Activated CD4-positive, alpha-beta T cell treated with anti-CD3 and anti-CD28 coated beads for 36 hours (primary cell): ENCODE measurements at places on chromosomes 4 and X.

DNA sequence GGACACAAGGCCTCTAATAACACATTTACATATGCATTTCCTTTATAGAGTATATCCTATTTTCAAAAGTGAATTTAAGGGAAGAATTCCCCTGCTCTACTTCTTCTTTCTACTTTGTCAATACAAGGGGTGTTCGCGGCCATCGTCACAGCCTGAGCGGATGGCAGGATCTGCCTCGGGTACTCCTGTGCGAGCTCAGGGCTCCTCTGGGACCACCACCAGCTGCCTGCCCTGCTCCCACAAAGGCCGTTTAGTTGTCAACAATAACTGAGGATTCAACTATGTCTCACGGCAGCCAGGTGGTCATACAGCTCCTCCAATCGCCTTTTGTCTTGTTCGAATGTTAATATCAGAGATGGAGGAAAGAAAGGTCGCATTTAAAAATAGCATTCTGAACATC is 228.2 kb upstream of the TENM3 start:
- no peak for DNase-seq

DNA sequence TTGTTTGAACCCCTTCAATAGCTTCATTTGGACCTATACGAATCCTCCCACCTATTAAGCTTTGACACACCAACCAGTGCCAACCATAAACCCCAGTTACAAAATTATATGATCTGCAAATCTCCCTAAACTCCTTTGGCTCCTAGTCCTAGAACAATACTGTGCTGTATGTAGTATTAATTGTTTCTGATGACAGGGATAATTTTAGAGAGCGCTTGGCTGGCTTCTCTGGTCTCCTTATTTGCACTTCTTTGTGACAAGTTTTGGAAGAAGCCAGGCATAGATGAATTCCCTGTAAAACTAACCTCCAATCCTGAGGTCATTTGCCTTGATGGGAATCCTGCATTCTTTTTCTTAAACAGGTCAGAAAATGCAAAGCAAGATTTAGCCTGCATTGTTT is 433.0 kb downstream of the PPARGC1A start:
- DNase-seq = no peak

- DNase-seq = no peak
Measured at GRCh38 chr4:78477276-78477675, 74.3 kb upstream of the ANXA3 start.

GRCh38 chr4:8328866-8329559 is 59.5 kb downstream of the HTRA3 start:
- DNase-seq = no peak

- peak; percentile 46 for DNase-seq
Measured at GRCh38 chrX:71992711-71993110, 82.1 kb downstream of the NHSL2 start.

DNA sequence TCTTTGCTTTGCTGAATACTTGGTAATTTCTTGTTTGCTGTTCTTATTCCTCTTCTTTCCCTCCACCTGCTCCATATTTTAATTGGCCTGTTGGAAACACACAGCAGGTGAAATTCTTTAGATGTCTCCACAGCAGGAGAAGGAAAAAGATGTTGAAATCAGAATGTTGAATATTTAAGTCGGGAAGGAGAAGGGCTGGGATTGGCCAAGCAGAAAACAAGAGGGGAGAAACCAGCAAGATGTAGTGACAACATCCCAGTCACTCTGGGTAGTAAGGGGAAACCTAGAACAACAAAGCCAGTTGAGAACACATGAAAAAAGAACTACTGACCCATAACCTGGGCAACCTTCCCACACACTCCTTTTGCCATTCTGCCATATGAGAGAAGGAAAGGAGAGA is 37.3 kb upstream of the STAG2 start:
- DNase-seq = no peak

DNA sequence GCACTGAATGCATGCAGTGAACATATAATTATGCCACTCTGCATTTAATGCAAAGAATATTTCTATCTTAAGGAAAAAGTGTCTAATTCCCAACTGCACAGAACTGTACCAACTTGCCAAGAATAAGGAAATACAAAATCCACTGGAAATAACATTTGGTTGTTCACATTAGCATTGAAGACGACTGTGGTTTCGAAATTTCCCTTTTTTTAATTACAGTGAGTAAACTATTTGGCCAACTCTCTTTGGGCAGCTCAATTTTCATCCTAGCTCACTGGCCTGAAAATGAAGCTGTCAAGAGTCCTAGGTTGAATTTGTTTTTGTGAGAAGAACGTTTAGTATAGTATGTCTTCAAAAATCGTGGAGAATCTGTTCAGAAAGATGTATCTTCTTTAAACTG is 81.6 kb upstream of the MID1 start:
- DNase-seq = no peak

DNA sequence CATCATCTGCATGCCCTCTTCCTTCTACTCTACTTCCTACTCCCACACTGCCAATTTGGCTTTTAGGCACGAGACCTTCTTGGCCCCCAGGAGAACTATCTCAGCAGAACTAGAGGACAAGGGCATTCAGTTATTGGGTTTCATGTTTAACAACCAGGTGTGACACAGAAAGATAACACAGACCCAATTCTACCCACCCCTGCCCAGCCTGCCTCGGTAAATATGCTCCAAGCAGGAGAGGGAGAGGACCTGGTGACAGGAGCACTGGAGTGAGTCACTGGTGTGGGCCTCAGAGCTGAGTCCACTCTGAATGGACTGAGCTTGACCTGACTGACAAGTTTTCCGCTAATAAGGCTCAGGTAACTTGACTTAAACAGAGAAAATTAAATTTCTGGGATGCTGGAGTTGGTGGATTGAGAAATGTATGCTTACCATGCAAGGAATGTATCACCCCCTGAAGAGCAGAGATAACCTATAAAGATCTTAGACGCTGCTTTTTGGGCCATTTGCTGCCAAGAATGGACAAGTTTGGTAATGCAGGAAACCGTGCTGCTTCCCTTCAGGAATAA is 52.5 kb downstream of the CASP3 start:
- DNase-seq = no peak

DNA sequence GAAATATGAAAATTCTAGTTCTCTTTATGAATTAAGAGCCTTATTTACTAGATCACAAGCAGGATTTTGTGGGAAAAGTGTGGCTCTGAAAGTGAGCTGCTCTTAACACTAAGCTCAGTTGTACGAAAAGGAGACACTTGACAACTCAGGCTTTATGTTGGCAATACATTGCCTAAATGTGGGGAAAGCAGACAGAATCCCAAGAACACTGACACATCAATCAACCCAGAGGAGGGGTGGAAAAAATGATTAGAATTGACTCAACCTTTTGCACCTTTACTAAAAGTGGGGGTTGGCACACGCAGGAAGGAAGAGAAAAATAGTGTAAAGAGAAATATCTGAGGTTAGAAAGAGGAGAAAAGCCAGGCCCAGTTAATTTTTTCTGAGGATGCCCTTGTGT is 61.6 kb downstream of the CHST7 start:
- DNase-seq = no peak

DNA sequence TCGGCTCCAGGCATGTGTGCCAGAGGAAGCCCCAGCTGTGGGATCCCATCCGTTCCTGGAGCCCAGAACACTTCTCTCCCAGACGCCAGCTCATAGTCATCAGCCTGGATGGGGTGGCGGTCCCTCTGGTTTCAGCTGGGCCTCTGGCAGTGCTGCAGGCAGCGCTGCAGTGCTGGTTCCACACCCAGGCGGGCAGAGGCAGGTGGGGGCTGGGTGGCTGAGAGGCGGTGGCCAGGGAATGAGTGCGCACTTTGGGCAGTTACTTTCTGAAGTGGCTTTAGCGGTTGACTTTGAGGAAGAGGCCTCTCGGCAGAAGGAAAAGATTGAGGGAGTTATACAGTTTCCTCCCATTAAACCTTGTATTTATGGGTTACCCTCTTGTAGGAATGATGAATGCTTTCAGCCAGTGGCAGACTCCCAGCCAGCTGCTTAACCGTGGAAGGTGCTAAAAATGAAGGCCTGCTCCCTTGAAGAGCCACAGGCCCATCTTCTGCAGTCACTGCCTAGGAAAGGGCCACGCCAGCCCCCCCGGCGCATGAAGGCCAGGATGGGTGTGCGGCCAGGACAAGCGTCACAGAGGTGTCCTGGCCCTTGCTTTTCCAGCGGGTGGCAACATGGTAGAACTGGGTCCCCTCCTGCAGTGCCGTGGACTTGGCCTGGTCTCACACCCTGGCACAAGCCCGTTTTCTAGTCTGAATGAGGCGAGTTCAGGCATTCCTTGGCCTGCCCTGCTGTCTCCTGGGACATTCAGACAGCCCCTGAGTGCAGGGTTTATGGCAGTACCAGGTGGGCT is 9.9 kb downstream of the TADA2B start:
- peak; percentile 58 for DNase-seq

DNA sequence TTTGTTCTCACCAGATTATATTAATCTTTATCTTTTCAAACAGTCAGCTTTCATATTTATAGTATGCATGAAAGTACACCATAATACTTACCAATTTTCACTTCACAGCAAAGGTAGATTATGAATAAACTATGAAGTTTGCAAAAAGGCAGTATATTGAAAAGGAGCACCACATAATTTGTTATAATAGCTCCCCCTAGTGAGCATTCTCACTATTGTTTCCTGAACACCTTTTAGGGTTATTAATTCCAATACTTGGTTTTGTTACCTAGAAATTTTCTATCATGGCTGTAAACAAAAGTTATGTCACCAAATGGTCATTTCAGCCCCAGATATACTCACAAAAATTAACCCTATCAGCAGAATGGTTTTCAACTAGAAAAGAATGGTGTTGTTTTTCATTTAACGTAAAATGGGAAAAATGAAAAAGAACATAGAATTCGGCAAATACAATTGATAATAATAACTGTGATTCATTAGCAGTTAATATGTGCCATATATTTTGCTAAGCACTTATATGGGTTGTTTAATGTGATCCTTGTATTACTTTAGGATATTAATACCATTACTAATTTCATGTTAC is 30.2 kb upstream of the NKX6-1 start:
- no peak for DNase-seq

GRCh38 chr4:114879916-114880669 is 233.3 kb downstream of the NDST4 start:
- DNase-seq = no peak

- no peak for DNase-seq
Measured at GRCh38 chr4:173457893-173458292, 59.0 kb upstream of the SCRG1 start.

DNA sequence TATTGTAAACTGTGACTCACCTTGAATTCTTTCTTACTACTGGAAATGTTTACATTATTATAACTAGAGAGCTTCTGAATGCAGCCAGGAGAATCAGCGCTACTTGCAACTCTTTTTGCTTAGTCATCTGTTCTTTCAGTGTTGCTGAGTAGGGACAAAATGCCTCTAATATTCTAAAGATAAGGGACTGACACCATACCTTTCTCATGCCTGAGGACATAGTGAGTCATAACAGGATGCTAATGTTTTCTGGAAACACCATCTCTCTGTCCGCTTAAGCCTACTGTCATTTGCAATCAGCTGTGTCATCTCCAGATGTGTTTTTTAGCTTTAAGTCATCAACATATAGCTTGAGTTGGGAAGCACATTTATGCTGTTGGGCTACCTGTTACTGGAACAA is 108.3 kb downstream of the QRFPR start:
- DNase-seq = no peak

- no peak for DNase-seq
Measured at GRCh38 chr4:2341261-2341841, 77.1 kb downstream of the ZFYVE28 start.
